Thoracic aorta endothelial cell (primary cell): ENCODE measurements at places on chromosomes 6 and 20. TPM values are rescaled to one million over a fixed set of nuclear protein-coding genes. Genes with fewer than 3 reads are reported as not detected.

NMBR gene
- total RNA-seq = not detected in 2 replicates

SLC32A1 gene
- not detected in 2 replicates for total RNA-seq

SCP2D1 gene
- not detected in 2 replicates for total RNA-seq

ECT2L gene
- not detected in 2 replicates for total RNA-seq

SALL4 gene
- total RNA-seq = under 0.01 and 0.14 TPM in 2 replicates
